ENCODE measurements at places on chromosomes 13 and 19.

- DNase-seq, result no peak
Measured at GRCh38 chr19:8453616-8454015, 8.8 kb downstream of the HNRNPM start.

GRCh38 chr19:5099701-5100221, 130.8 kb downstream of the KDM4B start:
- no peak for DNase-seq

- DNase-seq, result no peak
Measured at GRCh38 chr19:5089283-5089682, 120.4 kb downstream of the KDM4B start.

DNA sequence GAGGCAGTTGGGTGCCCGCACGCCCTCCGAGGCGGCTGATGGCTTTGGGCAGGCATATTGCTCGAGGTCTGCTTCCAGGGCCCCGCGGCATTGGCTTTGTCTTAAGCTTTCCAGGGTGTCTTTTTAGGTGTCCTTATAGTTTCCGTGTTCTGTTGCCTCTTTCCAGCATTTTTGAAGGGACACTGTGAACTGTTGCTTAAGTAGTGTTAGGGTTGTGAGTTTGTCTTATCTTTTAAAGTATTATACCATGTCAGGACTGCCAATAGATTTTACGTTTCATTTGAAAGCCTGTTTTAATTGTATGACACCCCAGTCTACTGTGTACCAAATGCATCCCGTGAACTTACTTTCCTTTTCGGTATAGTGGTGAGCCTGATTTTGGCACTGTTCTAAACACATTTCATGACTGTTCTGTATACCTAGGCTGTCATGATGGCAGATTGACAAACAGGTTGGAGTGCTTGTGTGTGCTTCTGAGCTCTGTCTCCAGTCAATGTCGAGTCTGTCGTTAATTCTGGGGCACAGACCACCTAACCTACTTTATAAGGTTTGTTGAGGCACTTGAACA, 656 bp downstream of the PCCA start:
- peak; percentile 2 for DNase-seq

GRCh38 chr13:113493315-113493951, 2.9 kb upstream of the DCUN1D2 start:
- DNase-seq, result peak; percentile 92

- DNase-seq, result no peak
Measured at GRCh38 chr13:24680258-24680920, at the start of gene ATP12A. ATP12A (plus strand) TSS chr13:24680408; CDS start chr13:24680744, 336 bp downstream.

DNA sequence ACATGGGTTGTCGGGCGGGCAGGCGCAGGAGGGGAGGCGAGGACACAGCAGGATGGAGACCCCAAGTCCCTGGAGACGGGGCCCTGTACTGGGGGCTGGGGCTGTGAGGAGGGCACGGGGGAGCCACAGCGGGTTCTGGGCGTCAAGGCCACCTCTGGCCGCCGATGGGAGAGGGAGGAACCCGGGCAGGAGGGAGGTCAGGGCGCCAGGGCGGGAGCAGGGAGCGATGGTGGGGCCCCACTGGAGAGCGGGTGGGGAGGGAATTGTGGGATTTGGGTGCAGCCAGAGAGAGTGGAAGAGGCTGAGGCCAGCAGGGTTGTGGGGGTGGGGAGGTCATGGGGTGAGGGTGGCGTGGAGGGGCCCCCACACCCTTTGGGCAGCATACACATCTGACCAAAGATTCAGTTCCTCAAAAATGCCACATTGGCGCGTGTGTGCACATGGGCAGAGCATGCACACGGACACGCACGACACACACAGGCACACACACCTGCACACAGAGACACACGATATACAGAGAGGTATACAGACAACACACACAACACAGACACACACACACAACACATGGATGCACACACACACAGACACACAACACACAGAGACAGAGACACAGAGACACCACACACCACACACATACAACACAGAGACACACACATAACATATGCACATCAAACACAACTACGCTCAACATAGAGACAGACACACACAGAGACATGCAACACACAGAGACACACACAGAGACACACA, 54.9 kb downstream of the AP1M1 start:
- DNase-seq, result no peak

GRCh38 chr19:42066075-42066754, 3.8 kb downstream of the GRIK5 start:
- DNase-seq, result peak; percentile 16

GRCh38 chr13:73133531-73133930, 74.7 kb downstream of the KLF5 start:
- DNase-seq, result no peak

DNA sequence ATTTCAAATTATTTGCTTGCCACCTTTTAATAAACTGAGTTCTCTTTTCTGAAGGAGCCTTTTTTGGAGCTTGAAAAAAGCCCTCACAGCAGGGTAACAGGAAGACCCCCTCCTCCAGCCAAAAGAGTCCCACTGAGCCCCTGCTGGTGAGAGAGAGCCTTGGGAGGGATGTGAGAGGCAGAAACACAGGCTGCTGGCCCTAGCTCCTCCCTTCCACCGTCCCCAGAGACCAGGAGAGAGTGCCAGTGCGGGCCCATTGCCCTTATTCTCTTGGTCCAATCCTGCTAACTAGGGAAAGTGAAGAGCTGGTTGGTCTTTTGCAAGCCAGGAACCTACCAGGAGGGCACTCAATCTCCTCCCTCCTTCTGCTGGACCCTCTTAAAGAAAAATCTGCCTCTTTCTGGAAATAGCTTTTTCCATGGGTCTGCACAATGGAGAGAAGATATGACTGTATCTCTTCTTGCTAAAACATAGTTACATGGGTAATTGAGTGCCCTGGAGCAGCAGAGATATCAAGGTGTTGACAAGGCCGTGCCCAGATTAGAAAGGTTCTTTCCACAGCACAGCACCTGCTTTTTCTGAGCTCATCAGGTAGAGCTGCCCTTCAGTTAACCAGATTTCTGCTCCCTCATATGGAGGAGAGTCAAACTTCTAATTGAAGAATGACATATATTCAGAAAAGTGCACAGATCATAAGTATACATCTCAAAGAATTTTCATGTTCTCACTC, 113.9 kb downstream of the LRCH1 start:
- no peak for DNase-seq

DNA sequence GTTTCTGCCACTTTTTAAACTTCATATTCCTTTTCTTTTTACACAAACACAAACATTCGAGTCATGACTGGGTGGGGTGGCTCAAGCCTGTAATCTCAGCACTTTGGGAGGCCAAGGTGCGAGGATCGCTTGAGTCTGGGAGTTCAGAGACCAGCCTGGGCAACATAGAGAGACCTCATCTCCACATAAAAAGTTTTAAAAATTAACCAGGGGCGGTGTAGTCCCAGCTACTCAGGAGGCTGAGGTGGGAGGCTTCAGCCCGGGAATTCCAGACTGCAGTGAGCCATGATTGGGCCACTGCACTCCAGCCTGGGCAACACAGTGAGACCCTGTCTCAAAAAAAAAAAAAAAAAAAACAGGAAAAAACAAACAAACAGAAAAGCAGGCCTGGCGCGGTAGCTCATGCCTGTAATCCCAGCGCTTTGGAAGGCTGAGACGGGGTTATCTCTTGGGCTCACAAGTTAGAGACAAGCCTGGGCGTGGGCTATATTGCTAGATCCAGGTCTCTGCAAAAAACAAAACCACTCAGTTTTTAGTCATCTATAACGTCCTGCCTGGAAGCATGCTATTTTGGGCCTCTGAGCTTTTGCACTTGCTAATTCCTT, 583 bp upstream of the BAX start:
- DNase-seq, result no peak

- DNase-seq, result no peak
Measured at GRCh38 chr13:32824061-32824460, 192.2 kb upstream of the KL start.

DNA sequence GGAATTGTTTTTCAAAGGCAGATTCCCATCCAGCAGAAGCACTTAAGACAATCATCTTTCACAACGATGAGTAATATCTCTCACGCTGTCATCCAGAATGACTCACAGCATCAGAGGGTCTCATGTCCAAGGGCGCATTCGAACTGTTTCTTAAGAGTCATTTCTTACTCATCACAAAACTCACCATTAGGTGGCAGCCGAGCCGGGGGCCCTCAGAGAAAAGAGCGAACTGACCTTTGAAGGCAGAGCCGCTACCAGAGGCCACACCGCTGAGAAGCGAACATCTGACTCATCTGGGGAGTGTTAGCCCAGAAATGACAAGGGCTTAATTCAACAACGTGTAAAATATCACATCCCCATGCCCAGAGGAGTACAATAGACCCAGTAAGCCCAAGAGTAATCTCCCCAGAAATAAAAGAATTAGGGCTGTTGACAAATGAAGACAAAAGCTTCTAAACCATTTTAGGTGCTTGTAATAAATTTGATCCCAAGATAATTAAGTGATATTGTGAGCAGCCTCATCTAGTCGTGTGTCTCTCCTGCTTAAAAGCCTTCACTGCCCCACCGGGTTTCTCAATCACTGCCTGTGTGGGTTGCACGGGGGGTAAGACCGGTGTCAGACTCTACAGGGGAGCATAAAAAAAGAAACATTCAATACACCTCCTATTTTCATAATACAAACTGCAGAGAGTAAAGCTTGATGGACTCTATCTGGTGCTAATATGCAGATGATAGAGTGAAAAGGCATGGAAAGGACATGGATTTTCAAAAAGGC, 96.2 kb downstream of the CYSLTR2 start:
- DNase-seq, result peak; percentile 96

Measured in fibroblast of skin of abdomen (primary cell).